ENCODE measurements at places on chromosomes 6 and 20.

DNA sequence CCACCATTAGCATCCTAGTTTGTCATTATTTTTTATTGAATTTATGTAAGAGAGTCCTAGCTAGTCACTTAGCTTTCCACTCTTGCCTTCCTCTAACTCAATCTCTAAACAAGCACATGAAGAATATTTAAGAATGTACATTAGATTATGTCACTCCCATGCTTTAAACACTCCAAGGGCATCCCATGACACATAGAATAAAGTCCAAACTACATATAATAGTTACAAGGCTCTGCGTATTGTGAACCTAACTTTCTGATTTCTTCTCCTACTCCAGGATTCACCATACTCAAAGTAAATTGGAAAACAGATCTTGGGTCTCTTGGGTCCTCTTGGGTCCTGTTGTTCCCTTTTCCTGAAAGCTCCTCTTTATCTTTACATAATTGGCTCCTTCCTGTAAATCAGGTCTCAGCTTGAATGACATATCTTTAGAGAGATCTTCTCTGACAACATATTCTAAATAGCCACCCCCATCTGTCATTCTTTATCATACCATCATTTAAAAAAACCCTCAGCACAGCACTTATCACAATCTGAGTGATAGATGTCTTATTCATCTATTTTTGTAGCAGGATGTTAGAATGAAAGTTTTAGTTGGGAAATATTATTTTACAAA lies 1042.4 kb upstream of the FLRT3 start:
- DNase-seq: no peak

DNA sequence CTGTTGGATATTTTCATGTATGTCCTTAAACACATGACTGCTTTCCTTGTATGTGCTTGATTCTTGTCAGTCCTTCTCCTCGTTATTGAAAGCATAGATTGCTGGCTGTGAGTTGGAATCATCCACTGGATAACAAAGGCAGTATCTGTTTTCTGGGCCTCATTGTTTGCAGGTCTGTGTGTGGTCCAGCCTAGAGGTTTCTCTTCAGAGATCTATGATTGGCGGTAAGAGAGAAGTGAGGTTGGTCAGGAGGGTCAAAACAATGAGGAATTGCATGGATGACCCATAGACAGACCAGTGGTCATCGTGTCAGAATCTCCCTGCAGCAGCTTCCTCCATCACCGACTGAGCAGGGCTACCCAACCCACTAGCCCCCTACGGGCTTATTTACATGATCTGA lies 915.0 kb downstream of the KIF16B start:
- DNase-seq: no peak

- no peak for DNase-seq
These were observed 23.8 kb upstream of the DUSP22 start for GRCh38 chr6:268394-268935.

DNA sequence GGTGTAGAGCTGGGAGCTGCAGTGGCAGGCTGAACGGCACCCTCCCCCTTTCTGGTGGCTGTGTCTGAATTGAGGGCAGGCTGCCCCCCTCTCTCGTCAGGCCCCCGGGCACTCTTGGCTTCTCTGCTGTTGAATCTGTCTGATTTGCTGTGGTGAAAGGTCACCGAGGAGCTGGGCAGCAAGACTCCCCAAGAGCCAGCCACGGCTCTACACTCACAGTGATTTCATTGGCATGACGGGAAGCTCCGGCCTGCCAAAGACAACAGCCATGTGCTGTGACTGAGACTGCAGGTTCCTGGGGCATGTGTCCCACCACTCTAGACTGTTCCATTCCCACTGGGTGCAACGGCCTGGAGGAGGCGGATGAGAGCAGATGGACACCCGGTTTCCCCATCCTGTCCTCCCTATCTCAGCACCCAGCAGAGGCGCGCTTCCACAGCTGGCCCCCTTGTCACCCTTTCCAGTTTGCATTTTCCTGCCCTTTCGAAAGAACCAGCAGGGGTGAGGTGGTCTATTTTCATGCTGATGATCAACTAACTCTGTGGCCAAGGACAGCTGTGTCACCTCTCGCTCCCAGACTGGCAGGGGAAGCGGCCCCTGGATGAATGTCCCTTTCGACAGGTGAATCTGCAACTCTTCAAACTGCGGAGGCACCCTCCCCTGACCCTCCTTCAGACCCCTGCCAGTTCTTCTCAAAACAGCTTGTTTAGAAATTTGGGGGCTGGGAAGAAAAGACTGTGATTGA lies 2.2 kb downstream of the APCDD1L start:
- no peak for DNase-seq

DNA sequence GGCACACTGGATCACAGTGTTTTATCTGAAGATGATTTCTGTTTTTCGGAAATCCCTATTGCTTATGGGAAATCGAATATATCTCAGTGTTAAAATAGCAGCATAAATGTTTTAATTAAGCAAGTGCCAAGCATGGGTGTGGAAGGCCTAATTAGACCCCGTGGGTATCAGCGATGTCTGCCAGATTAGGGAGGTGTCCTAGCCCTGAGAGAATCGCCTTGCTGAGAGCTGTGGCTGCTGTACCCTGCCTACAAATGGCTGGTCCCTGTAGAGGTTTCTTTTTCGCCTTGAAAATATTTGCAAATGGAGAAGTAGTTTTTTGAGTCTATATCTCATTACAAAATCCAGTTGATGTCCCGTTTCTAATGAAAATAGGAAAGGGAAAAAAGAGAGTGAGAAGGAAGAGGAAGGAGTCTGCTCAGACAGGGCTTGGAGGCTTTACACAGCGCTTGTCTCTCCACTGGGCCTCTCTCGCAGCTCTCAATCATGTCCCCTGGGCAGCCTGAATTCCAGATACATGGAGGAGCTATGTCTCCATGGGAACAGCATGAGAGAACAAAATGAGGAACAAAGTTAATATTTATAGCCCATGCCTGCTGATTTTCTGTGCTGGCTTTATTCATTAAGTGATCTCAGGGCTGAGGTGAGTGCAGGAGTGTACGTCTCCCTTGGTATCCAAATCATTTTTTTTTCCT lies 35.2 kb upstream of the BCLAF1 start:
- peak; percentile 44 for DNase-seq

DNA sequence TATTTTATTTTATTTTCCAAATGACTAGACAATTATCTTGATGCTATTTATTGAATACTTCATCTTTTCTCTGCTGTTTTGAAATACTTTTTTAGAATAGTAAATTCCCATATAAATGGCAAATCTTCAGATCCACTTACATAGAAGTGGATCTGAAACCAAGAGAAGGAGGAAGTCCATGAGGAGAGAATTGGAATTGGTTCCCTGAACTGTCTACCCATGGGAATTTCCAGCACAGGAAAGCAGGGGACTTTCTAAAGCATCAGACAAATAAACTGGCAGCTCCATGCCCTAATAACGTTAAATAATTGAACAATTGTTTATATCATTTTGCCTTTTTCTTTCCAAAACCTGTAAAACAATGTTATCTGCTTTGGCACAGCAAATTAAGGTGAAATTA lies 47.1 kb upstream of the PNRC1 start:
- DNase-seq: no peak

- no peak for DNase-seq
These were observed 56.5 kb downstream of the OR2J2 start for GRCh38 chr6:29227235-29227634.

DNA sequence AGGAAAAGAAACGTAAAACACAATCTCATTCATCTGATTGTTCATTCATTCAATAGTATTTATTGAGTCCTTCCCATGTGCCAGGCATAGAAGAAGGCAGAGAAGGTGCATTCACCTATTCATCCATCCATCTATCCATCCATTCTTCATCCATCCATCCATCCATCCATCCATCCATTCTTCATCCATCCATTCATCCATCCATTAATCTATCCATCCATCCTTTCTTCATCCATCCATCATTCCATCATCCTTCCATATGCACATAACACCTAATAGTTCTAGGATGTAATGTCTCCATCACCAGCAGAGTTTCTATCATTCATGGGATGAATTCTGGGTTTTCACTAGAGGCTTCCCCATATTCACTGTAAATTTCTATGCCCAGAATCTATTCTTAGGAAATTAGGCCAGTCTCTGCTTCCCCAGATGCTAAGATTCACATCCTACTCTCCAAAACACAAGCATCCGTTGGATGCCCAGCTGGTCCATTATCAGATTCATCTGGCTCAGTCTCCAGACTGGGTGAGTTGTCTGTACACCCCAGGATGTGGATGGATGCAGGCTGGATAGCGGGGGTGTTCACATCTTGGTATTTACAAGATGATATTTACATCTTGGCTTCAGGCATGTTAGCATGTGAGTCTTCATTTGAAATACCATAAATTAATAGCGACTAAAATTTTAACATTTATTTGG lies 517.7 kb upstream of the SULF2 start:
- no peak for DNase-seq

GRCh38 chr20:16363506-16364319 lies 209.5 kb downstream of the KIF16B start:
- no peak for DNase-seq

DNA sequence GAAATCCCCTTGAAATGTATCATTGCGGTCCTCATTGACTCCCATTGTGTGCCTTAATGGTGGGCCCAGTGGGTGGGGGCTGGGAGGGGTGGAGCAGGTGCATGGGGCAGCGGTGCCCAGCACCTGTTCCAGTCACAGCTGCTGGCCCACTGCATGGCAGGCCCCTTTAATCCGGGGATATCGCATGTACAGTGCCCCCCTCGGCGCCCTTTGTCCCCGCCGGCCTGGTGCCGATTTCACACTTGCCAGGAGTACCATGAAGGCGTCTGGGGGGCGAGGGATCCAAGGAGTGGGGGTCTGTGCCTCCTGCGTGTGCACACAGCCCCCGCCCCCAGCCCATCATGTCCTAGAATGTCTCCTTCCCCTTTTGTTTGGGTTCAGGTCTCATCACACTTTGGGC lies 2.8 kb downstream of the SNAI1 start:
- DNase-seq: no peak

GRCh38 chr6:106495014-106495413 lies 134.3 kb downstream of the RTN4IP1 start:
- DNase-seq: no peak

DNA sequence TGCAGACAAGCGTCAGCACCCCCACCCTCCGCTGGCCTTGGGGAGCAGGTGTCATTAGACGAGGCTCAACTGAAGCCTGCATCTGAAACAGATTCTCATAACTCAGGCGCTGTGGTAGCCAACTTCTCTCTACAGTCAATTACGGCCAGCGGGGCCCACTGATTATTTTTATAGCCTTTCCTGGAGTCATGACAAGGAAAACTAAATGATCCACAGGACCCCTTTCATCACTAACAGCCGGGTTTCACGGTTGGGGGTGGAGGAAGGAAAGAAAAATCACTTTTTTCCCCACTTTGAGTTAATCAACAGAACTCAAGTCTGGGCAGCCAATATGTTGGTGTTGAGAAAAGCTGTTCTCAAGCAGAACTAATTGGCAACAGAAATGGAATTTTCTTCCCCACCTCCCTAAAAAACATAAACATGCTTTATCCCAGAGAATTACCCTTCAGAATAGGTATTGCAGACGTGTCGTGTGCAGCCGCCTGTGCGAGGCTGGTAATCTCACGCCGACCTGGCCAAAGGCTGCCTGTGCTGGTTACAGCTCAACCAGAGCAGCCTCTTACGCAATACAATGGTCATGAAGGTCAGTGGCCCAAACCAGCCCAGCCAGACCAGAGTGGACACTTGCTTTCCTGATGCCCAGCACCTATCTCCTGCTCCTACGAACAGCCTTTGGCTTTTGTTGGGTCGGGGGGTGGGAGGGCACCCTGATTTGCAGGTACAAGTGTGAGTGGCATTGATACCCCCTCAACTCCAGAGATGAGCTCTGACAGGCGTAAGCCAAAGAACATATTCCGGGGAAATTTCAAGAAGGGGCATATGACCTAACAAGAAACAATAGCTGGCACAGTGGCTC lies 11.0 kb downstream of the RIPOR3 start:
- DNase-seq: no peak

DNA sequence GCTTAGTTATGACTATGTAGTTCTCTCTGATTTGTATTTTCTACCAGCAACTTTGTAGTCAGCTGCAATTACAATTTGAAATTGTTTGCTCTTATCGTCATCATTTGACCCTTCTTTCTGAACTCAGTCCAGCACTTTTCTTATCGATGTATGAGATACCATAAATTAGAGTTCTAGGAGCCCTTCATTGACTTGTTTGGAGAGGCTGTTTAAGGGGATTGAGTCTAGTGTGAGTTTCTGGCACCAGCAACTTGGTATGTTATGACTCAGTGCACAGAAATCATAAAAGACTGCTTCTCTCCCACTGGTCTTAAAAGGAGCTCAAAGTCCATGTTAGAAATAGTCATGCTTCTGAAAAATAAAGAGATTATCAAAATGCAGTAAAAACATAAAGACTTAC lies 190.3 kb downstream of the TENT5A start:
- no peak for DNase-seq

DNA sequence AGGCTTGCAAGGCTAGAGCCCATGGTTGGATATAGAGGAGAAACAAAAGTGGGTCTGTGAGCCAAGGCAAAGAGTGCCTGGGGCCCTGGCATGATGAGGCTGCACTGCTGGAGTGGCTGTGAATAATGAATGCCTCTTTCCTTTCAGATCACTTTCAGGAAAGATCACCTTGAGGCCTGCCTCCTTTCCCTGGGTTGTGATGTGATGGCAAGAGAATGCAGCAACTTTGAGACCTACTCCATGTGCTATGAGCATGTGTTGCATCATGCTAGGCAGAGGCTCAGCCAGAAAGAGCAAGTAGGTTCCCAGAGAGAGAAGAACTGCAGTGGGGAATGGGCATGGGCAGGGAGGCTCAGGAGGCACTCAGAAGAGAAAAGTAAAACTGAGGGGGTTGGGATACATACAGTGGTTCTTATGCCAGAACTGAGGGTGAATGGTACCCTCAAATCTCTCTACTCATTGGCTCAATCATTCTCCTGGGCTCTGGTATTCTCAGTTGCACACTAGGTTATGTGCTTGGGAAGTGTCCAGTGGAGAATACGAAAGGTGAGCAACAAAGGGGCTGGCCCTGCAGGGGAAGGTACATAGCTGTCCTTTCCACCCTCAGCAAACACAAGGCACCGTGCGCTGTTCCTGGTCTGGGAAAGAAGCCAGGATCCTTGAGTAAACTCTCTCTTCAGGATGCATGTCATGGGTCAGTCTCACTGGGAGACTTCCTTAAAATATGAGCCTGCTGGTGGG lies 45.9 kb downstream of the CD164 start:
- no peak for DNase-seq

DNA sequence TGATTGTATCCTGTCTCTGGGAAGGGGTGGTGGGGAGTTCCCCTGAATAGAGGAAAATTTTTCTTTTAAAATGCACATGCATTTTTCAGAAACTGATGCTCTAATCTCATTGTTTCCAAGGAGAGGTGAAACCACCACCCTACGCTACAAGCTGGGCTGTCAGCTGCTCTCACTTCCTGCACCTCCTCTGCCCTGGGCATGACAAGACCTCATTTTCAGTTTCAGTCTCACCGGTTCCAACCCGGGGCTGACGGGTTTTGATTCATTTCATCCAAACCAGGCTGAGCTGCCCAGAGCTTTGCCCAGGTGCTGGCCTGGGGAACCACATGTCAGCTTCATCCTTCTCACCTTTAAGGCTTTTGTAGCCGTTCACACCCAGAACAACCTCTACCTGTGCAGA lies 99.7 kb downstream of the EYA2 start:
- no peak for DNase-seq

DNA sequence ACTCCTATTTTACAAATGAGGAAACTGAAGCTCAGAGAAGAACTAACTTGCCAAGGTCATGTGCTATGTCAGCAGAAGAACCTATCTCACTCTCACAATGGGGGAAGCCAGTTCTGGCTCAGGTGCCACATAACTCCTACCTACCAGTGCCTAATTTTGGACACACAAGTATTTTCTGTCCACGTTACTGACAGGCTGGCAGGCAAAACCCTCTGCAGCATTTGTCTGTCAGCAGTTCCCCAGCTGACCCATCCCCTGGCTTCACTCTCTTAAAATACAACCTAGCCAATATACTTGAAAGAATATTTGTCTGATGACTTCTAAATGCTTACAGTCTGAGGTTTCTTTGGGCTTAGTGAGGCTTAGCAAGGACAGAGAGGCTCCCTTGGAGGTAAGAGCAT lies 15.5 kb downstream of the GSS start:
- no peak for DNase-seq
